CD4-positive, alpha-beta T cell treated with Interleukin-15 for 4 hours (primary cell): ENCODE measurements at places on chromosomes 6 and 20.
A peak's percentile ranks its signal among the peaks of the same experiment; 100 is the strongest.

- peak; percentile 45 for DNase-seq
These were observed 622 bp downstream of the SS18L1 start for GRCh38 chr20:62143957-62144825.

DNA sequence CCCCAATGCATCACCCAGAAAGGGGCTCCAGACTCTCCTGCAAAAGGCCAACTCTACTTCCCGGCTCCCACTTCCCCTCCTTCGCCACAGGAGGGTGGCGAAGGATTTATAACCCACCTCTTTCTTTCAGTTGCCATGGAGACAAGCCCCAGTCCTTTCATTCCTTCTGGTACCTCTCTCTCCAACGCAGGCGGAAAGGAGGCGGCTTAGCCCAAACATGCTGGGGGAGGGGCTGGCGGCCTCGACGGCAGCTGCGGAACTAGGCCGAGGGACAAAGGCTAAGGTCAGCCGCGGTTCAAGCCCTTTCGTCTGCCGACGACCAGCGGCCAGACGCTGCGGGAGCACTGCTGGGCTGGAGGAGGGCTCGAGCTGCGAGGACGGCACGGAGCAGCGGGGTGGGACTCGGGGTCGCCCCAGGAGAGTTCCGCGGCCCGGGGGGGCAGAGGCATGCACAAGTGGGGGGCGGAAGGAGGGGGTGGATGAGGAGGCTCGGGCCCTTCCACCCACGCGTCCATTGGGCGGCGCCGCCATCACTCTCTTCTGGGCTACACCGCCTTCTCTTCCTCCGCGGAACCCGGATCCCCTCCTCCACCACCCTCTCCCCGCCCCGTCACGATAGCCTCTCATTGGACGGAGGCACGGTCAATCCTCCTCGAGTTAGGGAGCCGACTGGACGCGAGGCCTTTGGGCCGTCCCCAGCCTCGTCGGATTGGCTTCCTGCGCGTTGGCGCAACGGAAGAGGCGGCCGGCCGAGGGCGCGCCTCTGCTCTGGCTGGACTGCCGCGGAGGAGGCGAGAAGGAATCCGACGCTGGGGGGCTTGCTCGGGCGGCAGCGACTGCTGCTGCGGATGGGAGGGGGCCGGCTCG, at the start of gene PANK2:
Gene PANK2, plus strand, starts transcription at position 766 of the 867 bp plus-strand sequence.
- peak; percentile 98 for DNase-seq

DNA sequence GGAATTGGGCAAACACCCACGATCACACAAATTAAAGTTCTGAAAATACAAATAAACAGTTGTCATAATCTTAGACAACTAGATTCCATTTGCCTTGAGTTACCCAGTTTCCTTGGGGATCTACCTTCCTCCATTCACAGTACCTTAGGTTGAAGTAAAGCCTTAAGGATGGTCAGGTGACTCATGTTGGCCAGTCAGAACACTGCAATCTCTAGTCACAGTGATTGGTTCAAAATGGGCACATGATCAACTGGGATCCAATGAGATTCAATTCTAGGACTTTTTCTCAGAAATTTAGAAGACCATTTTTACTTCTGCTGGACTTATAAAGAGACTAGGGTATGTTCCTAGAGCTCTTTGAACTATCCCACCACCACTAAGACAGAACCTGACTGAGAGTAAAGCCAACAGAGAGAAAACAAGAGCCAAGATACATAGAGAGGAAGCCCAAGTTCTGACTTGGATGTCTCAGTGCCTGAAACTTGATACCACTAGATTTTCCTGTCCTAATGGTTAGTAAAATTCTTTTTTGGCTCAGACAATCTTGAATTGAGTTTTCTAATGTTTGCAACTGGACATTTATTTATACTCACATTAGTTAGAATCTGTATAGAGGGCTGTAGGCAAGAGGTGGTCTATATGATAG, 8.6 kb upstream of the CLIC5 start:
- no peak for DNase-seq

- peak; percentile 69 for DNase-seq
These were observed 38.7 kb upstream of the RIPOR2 start for GRCh38 chr6:24974182-24975171.

GRCh38 chr6:80464901-80465300, 358.4 kb downstream of the BCKDHB start:
- DNase-seq: no peak

DNA sequence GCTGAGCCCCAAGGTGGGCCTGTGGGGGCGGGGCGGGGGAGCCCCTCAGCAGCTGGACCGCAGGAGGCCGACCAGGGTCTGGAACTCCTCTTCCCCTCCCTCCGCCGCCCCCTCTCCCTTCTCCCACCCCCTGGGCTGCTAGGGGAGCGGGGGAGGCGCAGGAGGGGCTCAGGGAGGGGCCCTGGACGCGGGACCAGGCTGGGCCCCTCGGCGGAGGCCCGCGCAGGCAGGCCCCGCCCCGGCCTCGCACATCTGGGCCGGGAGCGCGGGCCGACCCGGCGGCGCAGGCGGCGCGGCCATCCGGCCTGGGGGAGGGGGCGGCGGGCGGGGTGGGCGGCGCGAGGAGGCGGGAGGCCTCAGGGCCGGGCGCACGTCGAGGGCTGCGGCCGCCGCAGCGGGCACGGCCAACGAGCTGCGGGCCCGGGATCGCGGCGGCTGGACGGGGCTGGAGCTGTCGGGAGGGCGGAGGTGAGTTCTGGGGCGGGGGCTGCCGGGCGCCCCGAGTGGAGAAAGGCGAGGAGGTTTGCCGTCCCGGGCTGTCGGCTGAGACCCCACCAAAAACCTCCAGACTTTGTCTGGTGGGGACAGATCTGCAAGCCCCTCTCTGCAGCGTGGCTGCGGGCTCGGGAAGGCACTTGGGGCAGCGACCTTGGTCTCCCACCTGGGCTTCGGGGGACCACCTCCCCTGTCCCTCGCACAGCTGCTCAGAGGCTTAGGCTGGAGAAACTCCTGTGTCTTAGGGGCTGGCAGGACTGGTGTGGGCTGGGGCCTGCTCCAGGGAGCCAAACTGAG, at the start of gene HSPA12B:
Gene HSPA12B, plus strand, starts transcription at position 359 of the 792 bp plus-strand sequence. CDS start 5,990 bp downstream, outside the sequence.
- no peak for DNase-seq

- DNase-seq: no peak
These were observed 793.7 kb downstream of the GRIK2 start for GRCh38 chr6:102187186-102187585.

GRCh38 chr6:70162972-70163371, 139.9 kb downstream of the COL9A1 start:
- no peak for DNase-seq

- peak; percentile 50 for DNase-seq
These were observed 175.0 kb downstream of the GMPR start for GRCh38 chr6:16413399-16413798.

DNA sequence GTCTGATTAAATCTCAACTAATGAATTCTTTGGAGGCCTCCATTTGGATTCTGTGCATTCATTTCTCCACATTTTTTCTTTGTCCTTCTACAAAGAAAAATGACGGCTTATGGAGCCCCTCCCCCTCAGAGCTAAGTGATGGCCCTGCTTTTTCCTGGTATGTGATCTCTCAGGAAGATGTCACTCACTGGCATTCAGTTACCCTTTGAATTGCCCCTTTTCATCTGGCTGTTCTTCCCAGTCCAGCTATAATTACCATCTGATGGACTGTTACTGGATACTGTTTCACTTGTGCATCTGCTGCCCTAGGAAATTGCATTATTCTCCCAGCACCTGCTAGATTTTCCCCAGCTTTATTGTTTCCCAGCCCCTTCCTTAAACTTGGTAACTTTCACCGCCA, 151.9 kb downstream of the CFAP61 start:
- no peak for DNase-seq

GRCh38 chr20:38170826-38171674, 6.0 kb upstream of the TGM2 start:
- no peak for DNase-seq

- DNase-seq: no peak
These were observed 2.5 kb downstream of the PMEPA1 start for GRCh38 chr20:57707320-57707719.

DNA sequence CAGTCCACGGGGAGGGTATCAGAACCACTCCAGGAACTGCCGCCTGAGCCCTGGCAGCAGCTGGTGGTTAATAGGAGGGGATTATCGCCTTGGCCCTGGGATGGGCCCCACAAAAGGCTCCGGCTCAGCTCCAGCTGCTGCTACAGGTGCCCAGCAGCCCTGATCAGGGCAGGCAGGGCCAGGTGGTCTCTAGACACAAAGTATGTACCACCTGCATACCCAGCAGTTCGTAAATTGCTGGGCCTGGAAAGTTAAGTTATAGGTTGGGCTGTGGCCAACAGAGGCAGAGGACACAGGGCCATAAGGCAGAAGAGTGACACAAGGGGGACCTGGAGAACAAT, 35.1 kb downstream of the RRBP1 start:
- DNase-seq: no peak

GRCh38 chr20:33309631-33310030, 26.6 kb downstream of the BPIFB1 start:
- no peak for DNase-seq

DNA sequence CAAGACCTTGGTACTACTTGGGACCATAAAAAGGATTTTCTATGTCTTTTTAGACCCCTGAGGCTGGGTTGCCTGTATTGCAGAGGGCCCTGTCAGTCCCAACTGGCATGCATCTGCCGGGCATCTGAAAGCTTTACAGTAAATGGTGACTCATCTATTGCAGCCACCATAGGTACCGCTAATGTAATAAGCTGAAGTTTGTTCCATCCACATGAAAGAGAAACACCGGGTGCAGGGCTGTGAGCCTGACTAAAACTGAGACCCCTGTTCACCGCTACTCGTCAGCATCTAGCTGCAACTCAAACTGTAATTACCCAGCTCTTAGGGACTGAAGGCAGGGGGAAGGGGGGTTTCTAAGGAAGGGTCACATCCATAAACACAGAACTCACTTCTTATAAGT, 49.5 kb downstream of the TRERF1 start:
- peak; percentile 61 for DNase-seq

- no peak for DNase-seq
These were observed 34.2 kb downstream of the CEP162 start for GRCh38 chr6:84193114-84193708.

DNA sequence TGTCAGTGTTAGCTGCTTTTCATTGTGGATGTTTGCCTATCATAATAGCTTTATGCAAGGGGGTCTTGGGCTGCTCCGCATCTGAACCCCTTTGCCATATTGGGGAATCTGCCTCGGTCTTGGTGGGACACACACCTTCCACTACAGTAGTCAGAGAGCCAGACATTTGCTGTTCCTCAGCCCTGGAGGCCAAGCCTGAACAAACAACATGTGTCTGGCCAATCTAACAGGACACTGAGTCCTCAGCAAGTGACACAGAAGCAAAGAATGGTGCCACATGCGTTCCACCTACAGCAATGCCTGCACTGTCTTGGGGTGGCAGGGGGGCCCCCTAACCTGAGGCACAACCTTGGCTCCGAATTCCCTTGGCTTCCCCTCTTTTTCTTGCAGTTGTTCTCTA, 243.9 kb downstream of the LY86 start:
- no peak for DNase-seq

DNA sequence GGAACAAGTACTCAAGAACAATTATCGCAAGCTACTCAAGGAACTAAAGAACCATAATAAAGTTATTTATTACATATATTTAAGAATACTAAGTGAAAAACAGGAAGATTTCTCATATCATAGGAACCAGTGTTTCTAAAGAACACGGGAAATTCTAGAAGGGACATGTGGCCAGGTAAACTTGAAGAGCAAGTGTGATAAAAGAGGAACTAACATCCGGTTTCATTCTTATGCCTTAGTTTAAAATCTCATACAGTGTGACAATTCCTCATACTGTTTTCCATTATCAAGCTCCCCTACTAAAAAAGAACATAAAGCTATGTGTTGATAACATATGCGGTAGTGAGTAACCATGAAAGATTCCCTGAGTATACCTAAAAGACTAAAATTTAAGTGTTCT, 163.5 kb upstream of the SHLD1 start:
- DNase-seq: no peak

- no peak for DNase-seq
These were observed 64.3 kb downstream of the CDH4 start for GRCh38 chr20:61316346-61316745.

DNA sequence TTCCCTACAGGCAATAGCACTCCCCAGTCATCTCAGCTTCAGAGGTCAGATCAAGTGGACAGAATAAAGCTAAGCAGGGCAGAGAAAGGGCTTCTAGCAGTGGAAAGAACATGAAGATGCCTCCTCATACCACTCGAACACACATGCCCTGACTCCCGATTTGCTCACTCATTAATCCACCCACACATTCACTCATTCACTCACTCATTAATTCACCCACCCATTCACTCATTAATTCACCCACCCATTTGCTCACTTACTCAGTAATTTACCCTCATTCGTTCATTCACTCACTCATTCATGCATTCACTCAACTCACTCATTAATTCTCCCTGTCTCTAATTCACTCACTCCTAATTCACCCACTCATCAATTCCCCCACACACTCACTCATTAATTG, 43.9 kb downstream of the HNF4A start:
- DNase-seq: no peak

DNA sequence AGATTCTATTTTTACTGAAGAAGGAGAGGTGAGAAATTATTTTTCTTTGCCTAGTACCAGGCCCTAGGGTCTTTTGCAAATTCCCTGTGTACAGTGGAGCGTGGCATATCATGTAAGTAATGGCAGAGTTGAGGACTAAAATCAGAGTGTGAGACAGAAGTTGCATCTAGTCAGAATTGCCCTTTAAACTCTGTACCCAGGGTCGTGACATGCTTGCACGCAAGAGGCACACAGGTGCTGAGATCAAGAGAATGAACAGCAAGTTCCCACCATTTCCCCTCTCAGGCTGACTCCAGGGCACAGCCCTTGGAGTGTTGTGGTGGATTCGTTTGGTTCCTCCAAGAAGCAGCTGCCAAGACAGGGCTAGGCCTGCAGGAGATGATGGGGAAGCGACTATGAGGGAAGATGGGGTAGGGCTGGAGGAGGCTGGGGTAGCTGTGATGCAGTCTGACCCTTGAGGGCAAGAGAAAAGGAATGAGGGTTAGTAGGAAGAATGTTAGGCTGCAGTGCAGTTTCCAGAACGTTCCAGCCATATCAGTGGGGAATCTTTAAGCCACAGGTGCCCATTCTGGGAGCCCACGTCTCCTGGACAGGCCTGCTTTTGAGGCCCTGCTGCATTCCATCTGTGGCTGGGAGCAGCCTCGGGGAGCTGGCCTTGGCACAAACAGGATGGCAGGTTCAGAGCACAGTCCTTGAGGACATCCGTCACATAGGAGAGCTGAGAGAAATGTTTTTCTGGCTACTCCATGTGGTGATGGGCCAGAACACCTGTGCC, 6.9 kb downstream of the NELFCD start:
- no peak for DNase-seq

GRCh38 chr20:58755062-58755697, 62.6 kb downstream of the NPEPL1 start:
- no peak for DNase-seq

DNA sequence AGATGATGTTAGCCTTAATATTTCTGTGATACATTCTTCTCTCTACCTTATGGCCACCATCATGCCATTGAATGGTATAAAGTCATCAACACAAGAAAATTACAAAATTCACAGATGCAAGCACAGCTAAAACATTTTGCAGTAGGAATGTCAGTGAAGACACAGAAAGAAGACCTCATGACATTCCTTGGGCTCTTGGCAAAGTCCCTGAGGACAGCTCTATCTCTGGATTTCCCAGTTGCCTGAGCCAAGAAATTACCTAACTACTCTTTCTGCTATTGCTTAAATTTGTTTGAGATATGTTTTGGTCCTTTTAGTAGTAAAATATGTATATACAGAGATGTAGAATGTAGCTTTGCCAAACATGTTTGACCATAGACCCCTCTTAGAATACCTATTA, 201.0 kb upstream of the STXBP5 start:
- no peak for DNase-seq
